Stimulated activated CD4-positive, alpha-beta T cell treated with anti-CD3 and anti-CD28 coated beads, Interleukin-15, amount 100 ng/mL, for 1 hour (primary cell): ENCODE measurements at places on chromosomes 12 and 14.

- DNase-seq = no peak
Measured at GRCh38 chr12:47828976-47829482, 9.3 kb upstream of the HDAC7 start.

DNA sequence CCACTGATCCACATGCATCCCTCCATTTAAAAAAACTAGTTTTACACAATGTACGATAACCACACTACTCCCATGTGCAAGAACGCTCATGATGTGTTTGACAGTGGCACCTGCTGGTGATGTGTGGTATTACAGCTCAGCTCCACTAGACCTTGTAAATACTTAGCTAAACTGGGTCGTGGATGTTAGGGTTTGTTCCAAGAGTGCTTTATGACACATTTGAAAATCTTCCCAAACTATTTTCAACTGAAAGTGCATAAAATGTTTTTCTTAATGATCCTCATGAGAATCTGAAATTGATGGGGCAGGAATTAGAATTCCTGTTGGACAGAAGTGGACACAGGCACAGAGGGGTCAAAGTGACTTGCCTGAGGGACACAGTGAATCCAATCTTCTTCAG is 99.2 kb downstream of the SCARB1 start:
- DNase-seq = no peak

DNA sequence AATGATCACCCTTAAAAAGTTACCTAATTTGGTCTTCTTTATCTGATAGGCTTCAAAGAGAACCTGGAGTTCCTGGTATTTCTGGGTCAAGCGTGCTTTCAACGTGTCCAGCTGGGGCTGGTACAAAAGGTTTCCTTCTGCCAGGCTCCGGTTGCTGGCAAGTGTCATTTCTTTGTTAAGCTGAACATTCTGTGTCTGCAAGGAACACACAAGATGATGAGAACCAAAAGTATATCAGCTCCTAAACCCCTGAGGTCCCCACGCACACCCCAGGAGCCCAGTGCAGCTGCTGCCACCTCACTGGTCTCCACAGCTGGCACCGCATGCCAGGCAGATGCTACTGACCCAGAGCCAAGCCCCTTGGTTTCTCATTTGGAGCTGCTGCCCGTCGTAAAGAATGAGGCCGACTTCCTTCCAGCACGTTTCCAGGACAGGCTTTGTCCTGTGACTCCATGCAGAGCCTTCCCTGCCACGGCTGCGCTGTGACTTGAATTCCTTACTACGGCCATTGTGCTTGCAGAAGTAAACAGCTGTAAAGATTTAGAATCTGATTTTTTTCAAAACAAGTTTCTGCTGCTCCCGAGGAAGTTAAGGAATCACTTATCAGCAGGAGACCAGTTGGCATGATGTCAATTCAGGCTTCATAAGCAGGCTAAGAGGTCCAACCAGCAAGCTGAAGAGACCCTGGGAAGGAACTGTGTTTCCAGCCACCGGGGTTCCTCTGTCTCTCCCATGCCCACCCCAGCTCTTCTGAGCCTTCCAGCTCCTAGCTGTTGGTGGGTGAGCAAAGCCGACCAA is 24.9 kb downstream of the VPS37B start:
- no peak for DNase-seq

DNA sequence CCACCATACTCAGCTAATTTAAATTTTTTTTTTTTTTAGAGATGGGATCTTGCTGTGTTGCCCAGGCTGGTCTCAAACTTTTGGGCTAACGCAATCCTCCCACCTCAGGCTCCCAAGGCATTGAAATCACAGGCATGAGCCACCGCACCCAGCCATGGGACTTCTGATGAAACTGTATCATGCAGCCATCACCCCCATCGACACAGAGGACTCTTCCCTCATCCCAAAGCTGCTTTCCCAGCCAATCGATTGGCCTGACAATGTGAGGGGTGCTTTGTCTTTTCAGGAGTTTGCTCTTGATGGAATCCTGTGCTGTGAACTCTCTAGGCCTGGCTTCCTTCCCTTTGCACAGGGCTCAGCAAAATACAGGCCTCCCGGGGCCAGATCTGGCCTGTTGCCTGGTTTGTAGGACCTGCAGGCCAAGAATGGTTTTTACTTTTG is 59.6 kb upstream of the NCOR2 start:
- DNase-seq = no peak
